ENCODE measurements at places on chromosomes 2 and 18.

- DNase-seq: no peak
These were observed 34.8 kb upstream of the ITGAV start for GRCh38 chr2:186554850-186555671.

DNA sequence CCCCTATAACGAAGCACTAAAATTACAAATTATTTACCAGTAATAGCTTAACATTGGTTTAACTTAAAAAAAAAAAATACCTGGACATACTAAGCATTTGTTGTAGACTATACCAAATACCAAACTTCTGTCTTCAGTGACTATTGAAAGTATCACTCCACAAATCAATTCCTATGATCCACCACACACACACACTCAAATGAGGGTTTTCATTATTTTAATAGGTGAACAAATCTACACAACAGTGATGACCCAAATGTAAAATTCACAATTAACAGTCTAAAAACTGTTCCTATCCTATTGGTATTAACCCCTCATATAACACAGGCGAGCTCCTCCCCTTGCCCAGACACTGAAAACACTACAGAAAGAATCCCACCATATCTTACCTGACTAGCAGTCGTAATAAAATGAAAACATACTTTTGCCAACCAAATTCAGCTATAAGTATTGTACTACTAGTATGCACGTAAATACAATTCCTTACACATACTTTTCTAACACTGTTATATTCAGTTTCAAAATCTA lies 2.5 kb downstream of the SP3 start:
- no peak for DNase-seq

- no peak for DNase-seq
These were observed 98.4 kb upstream of the MYCN start for GRCh38 chr2:15841776-15842560.

DNA sequence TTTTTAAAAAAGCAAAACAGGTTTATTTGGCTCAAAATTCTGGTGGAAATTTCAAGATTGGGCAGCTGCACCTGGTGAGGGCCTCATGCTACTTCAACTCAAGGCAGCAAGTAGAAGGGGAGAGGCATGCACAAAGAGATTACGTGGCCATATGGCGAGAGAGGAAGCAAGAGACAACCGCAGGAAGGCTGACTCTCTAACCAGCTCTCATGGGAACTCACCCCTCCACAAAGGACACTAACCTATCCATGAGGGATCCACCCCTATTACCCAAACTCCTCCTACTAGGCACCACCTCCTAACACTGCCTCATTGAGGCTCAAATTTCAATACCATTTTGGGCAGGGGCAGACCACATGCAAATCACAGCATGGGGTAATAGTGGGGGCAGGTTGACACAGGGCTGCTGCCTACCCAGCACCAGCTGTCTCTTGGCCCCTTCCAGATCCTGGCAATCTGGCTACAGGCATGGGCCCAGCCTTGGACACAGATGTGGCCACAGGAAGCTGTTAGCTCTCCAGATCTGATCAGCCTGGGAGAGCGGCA lies 2.0 kb upstream of the CAPN10 start:
- no peak for DNase-seq

DNA sequence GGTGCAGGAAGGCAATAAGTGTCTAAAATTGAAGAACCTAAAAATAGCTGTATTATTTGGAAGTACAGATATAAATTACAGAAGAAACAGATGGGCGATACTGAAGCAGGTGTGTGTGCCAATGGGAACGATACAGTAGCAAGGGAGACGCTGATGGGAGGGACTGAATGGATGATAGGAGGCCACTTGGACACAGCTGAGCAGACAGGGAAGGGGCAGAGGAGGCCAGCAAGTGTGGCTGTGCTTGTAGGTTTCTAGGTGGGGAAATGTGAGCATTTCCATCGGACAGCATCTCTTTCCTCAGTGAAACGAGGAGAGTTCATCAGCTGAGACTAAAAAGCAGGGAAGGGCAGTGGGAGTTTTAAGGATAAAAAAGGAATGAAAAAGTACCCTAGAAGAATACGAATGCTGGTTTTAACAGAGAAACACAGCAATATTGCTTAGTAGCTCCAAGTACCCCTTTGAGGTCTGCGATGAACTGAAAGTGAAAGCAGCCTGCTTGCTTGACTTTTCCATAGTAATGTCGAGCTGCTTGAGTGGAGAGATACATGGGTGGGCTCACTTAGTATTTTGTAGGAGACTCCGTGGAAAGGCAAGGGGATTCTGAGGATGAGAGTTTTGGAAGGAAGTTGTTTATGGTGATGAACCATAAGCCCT lies 91.7 kb upstream of the EPC2 start:
- no peak for DNase-seq

GRCh38 chr2:152879275-152879674 lies 160.9 kb downstream of the ARL6IP6 start:
- DNase-seq: no peak

DNA sequence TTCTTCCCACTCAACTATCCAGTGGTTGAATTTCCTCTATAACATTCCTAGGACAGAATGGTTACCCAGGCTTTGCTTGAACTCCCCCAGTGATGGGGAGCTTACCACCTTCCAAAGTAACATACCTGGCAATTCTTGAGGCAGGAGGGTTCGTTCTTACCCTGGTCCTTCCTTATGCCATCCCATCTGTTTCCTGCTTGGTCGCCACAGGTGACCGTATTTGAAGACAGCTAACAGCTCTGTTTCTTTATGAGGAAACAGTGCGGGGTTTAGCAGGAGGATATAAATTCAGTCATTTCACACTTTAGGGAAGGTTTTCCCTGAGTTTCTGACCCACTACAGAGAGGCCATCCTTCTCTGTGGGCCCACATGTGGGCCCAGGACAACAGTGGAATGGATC lies 42.6 kb downstream of the FOSL2 start:
- DNase-seq: no peak

GRCh38 chr2:48529194-48529593 lies 760 bp upstream of the STON1 start:
- DNase-seq: no peak

DNA sequence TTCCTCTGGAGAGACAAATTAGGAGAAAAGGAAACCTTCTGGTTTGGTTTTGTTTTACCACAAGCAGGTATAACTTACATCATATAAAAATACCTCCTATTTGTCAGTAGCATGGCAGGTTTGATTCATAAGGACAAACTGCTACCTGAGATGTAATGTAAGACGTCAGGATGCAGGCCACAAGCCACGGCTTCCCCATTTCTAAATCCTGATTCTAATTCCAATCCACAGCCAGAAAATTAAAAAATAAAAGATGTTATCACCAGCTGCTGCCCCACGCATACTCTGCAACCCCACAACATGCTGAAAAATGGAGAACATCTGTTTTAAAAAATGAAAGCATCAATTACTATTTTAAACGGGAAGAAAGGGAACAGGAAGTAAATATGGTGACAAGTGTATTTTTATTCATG lies 197.6 kb downstream of the BCL11A start:
- no peak for DNase-seq

- DNase-seq: no peak
These were observed 1356.8 kb upstream of the CRIM1 start for GRCh38 chr2:34998741-34999140.

Measured in GM04504 (cell line).